ENCODE measurements at places on chromosomes 4 and X. TPM values are rescaled to one million over a fixed set of nuclear protein-coding genes. Genes with fewer than 3 reads are reported as not detected.

MAPK10 gene
- 18.4 TPM for total RNA-seq

ASMT gene
- not detected for total RNA-seq

UGT2B17 gene
- total RNA-seq: not detected

VCX3A gene
- total RNA-seq: not detected

MAGEC1 gene
- total RNA-seq: not detected

USO1 gene
- 76.7 TPM for total RNA-seq

MSANTD1 gene
- total RNA-seq: 0.48 TPM

TCEAL2 gene
- total RNA-seq: 6.4 TPM

BDH2 gene
- 65.2 TPM for total RNA-seq

PASD1 gene
- not detected for total RNA-seq

GRCh38 chrX:50403903-50404302 is 66.7 kb downstream of the DGKK start:
- H3K36me3 ChIP-seq: no peaks in the 10 kb centered on the region
- no peak for DNase-seq
- no peaks in the 10 kb centered on the region for H3K4me1 ChIP-seq
- no peak overlapping the region for H3K27ac ChIP-seq

DNA sequence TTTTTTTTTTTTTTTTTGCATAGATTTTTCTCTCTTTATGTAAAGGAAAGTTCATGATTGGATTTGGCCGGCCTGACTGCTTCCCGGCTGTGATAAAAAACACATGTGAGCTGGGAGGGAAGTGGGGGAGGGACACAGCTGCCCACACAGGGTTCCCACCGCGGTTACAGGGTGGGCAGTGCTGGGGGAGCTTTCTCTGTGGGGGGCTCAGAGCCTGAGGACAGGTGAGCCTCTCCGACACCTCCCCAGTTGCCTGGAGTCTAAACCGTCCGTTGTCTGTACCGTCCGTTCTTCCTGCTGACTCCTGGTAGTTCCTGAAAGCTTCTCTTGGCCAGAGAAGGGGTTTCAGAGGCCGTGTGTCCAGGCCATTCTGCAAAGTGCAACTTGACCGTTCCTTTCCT is 21.8 kb downstream of the SHOX start:
- no peak for DNase-seq
- no peaks in the 10 kb centered on the region for H3K4me1 ChIP-seq
- no peaks in the 10 kb centered on the region for H3K36me3 ChIP-seq
- H3K27ac ChIP-seq: no peak overlapping the region
- H3K4me3 ChIP-seq: no peak overlapping the region

DNA sequence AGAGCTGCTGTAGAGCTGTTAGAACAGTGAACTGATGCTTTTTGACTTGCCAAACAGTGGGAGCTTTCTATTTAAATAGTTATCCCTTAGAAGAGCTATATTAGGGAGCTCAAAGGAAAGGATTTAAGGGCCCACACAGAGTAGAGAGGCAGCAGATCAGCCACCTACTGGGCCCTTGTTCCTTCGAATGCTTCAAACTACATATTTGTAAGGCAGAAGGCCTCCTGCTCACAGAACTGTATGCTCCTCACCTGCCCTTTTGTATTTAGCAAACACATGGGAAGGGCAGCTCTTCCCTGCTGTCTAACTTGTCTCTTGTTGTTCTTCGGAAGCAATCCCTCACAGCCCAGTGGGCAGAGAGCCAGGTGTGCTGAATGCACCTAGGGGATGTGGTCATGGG is 38.0 kb downstream of the IL1RAPL1 start:
- no peaks in the 10 kb centered on the region for H3K4me1 ChIP-seq
- DNase-seq: no peak
- no peaks in the 10 kb centered on the region for H3K36me3 ChIP-seq

- no peaks in the 10 kb centered on the region for H3K36me3 ChIP-seq
- H3K4me3 ChIP-seq: no peak overlapping the region
Observed at GRCh38 chr4:126061655-126062054, 746.9 kb downstream of the FAT4 start.

GRCh38 chrX:3268829-3269228 is 77.6 kb downstream of the MXRA5 start:
- H3K4me1 ChIP-seq: no peaks in the 10 kb centered on the region
- H3K27ac ChIP-seq: no peak overlapping the region
- H3K27me3 ChIP-seq: no peaks in the 10 kb centered on the region

DNA sequence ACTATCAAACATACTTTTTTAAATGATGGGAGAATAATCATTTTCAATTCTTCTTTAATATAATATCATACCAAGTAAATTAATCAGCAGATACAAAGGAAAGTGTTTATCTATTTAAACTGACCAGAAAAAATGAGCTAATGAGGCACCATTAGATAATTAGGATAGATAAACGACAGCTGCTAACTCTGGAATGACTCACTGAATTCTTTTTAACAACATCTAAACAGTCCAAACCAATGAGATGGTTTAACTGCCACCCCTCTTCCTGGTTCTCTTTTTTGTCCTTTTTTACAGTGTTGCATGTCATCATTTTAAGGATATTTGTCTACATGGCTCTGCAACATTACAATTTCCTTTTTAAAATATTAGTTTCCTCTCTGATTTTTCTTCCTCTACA is 41.6 kb downstream of the UNC5C start:
- H3K4me1 ChIP-seq: no peaks in the 10 kb centered on the region
- H3K36me3 ChIP-seq: no peaks in the 10 kb centered on the region
- H3K27ac ChIP-seq: no peak overlapping the region
- no peak for DNase-seq
- H3K4me3 ChIP-seq: no peak overlapping the region

GRCh38 chr4:37503261-37503660 is 182.9 kb downstream of the RELL1 start:
- H3K4me3 ChIP-seq: no peak overlapping the region
- H3K36me3 ChIP-seq: no peaks in the 10 kb centered on the region
- H3K27ac ChIP-seq: no peak overlapping the region

DNA sequence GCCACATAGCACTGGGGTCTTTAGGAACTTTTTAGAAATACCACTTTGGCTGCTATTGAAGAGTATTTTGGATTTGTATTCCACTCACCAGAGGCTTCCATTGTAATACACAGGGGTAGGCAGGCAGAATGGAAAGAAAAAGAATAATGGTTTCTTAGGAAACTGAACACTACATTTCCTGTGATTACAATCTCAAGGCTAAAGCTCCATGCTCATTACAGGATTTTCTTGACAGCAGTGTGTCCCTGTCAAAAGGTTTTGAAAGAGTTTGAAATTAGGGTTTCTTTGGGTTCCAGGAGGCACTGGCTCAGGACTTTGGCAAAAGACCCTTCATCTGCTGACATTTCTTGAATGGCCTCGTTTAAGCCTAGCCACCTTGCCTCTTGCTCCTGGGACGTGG is 74.8 kb upstream of the STIM2 start:
- no peaks in the 10 kb centered on the region for H3K36me3 ChIP-seq
- no peaks in the 10 kb centered on the region for H3K27me3 ChIP-seq
- no peak overlapping the region for H3K4me3 ChIP-seq
- H3K4me1 ChIP-seq: no peaks in the 10 kb centered on the region
- no peak overlapping the region for H3K27ac ChIP-seq

DNA sequence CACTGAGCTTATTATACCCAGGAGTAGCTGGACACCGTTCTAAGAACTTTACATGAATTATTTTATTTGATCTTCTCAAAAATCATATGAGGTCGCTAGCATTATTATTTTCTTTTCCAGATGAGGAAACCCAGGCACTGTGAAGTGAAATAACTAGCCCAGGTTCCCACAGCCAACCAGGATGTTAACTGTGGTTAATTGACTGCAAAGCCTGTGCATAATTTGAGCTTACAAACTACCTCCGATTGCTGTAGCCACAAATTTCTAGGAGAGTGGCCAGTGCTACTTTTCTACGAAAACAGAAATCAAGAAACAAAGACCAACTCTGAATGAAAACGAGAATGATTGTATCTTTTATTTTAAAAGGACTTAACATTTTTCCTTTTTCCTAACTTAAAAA is 27.2 kb downstream of the SPRY1 start:
- H3K36me3 ChIP-seq: no peaks in the 10 kb centered on the region
- H3K27ac ChIP-seq: no peak overlapping the region
- DNase-seq: no peak

- H3K27ac ChIP-seq: no peak overlapping the region
- H3K36me3 ChIP-seq: no peaks in the 10 kb centered on the region
- no peak for DNase-seq
- no peak overlapping the region for H3K4me3 ChIP-seq
- H3K4me1 ChIP-seq: peaks cover 4% of the 10 kb centered on the region
Observed at GRCh38 chr4:14835708-14836425, 166.4 kb upstream of the CPEB2 start.

GRCh38 chrX:105975382-105975781 is 63.1 kb downstream of the SERPINA7 start:
- no peak for DNase-seq
- no peak overlapping the region for H3K4me3 ChIP-seq
- H3K27me3 ChIP-seq: no peaks in the 10 kb centered on the region

GRCh38 chr4:47774079-47774478 is 63.8 kb downstream of the CORIN start:
- no peaks in the 10 kb centered on the region for H3K27me3 ChIP-seq
- H3K4me1 ChIP-seq: no peaks in the 10 kb centered on the region

DNA sequence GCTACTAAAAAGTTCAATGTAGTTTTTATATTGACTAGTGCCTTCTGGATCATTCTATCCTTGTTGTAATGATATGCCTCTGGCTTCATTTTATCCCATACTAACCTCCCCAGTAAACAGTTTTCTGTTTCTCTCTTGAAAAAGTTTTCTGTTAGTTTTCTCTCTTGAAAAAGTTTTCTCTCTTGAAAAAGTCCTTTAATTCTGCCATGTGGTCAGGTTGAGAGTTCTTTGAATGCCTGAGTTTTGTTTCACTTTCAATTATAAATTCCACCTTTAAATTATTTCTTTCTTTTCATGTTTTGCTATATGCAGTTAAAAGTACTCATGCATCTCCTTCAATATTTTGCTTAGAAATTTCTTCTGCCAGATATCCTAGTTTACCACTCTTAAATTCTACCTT is 1139.6 kb downstream of the STPG2 start:
- H3K36me3 ChIP-seq: no peaks in the 10 kb centered on the region
- H3K4me1 ChIP-seq: no peaks in the 10 kb centered on the region
- H3K27me3 ChIP-seq: no peaks in the 10 kb centered on the region
- no peak overlapping the region for H3K27ac ChIP-seq

GRCh38 chr4:123555233-123555806 is 158.7 kb downstream of the SPRY1 start:
- H3K27ac ChIP-seq: peak overlapping the region; percentile 82
- peak; percentile 77 for DNase-seq
- peaks cover 6% of the 10 kb centered on the region for H3K4me1 ChIP-seq
- H3K27me3 ChIP-seq: no peaks in the 10 kb centered on the region
- H3K36me3 ChIP-seq: no peaks in the 10 kb centered on the region

- no peaks in the 10 kb centered on the region for H3K4me1 ChIP-seq
- no peak overlapping the region for H3K4me3 ChIP-seq
- H3K27me3 ChIP-seq: no peaks in the 10 kb centered on the region
- DNase-seq: no peak
Observed at GRCh38 chr4:122845066-122845465, 18.4 kb downstream of the FGF2 start.

GRCh38 chr4:48467891-48468290 is 15.3 kb upstream of the SLC10A4 start:
- no peak overlapping the region for H3K4me3 ChIP-seq
- H3K27me3 ChIP-seq: no peaks in the 10 kb centered on the region
- H3K36me3 ChIP-seq: no peaks in the 10 kb centered on the region
- no peak for DNase-seq

- H3K27me3 ChIP-seq: no peaks in the 10 kb centered on the region
- no peaks in the 10 kb centered on the region for H3K36me3 ChIP-seq
- H3K4me3 ChIP-seq: no peak overlapping the region
- H3K4me1 ChIP-seq: no peaks in the 10 kb centered on the region
- DNase-seq: no peak
- no peak overlapping the region for H3K27ac ChIP-seq
Observed at GRCh38 chr4:29717287-29718057, 1002.7 kb upstream of the PCDH7 start.

- H3K36me3 ChIP-seq: no peaks in the 10 kb centered on the region
- H3K27ac ChIP-seq: no peak overlapping the region
- H3K27me3 ChIP-seq: peaks cover 18% of the 10 kb centered on the region
- H3K4me1 ChIP-seq: no peaks in the 10 kb centered on the region
Observed at GRCh38 chr4:174198828-174199227, 84.6 kb downstream of the FBXO8 start.

DNA sequence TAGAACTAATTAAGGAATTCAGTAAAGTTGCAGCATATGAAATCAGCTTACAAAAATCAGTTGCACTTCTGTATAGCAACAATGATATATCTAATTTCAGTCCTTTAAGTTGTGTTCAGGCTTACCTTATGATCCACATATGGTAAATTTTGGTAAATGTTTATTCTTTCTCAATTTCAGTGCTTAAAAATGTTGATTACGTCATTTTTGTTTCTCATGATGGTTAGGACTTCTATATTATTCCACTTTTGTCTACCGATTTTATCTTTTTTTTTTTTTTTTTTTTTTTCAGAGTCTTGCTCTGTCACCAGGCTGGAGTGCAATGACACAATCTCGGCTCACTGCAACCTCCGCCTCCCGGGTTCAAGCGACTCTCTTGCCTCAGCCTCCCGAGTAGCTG is 40.7 kb upstream of the SLC6A14 start:
- no peaks in the 10 kb centered on the region for H3K36me3 ChIP-seq
- no peak overlapping the region for H3K27ac ChIP-seq
- no peak for DNase-seq
- H3K4me3 ChIP-seq: no peak overlapping the region
- H3K27me3 ChIP-seq: no peaks in the 10 kb centered on the region

DNA sequence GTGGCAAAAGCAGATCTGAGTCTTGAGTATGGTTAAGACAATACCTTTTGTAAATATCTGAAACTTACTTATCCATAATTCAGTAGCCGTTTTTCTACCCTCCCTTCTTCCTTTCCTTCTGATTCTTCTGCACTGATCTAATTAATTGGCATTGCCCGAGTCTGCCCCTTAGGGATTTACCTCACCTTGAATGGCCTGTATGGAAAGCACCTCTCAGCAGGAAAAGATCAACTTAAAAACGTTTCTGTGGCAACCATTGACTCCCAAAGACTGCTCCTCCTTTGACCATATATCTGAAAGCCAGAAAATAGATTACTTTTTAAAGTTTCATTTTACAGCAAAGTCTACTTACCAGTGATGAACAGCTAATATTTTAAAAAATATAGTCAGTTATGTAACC is 496.5 kb upstream of the LCORL start:
- no peak for DNase-seq
- no peaks in the 10 kb centered on the region for H3K36me3 ChIP-seq
- H3K4me3 ChIP-seq: no peak overlapping the region
- H3K27me3 ChIP-seq: no peaks in the 10 kb centered on the region
